ENCODE measurements at places on chromosomes 7 and 10.

GRCh38 chr10:107437921-107438320, 273.4 kb upstream of the SORCS1 start:
- no peak for DNase-seq

- DNase-seq, result no peak
These were observed 18.2 kb downstream of the NT5C3A start for GRCh38 chr7:33044401-33044718.

DNA sequence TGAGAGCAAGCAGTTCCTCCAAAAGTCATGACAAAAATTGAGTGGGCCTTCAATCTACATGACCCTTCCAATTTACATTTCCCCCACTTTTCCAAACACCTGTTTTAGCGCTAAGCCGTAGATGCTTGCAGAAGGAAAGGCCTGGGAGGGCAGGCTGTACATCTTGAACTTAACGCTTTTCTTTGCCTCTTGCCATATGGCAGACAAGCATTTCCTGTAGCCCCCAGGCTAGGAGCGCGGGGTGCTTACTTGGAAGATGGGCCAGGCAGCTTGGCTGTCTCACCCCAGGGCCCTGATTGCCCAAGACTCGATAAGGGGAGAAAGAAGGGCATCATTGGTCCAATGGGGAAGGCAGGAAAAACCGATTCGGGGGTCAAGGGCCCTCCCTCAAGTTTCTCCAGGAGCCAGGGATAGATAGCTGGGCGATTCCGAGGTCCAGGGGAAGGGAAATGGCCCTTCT, 1.8 kb downstream of the HOXA10 start:
- DNase-seq, result no peak

DNA sequence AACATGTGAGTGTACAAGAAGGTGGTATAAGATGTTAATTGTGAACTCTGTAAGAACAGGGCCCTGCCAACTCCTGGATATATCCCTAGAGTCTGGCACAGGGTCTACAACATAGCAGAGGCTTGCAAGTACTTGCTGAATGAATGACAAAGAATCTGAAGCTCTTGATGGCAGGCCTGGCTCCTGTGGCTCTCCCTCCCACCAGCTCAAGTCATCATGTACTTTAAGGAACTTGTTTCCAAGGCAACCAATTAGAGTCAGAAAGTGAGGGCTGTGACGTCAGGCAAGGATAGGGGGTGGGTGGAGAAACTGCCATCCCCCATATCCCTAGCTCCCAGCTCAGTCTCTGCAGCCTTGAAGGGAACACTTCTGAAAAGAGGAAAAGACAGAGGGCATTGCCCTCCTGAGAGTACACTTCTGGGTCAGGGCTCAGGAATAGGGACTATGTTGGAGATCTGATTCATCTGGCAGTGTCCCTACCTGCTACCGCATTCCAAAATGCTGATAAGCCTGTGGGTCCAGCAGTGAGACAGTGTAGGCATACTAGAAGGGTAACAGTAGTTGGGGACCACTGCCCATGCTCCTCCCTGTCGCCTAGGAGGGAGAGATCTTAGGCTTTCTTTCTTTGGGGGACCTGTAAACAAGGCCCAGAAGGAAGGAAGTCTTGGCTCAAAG, 34.6 kb upstream of the BTRC start:
- DNase-seq, result peak; percentile 7

DNA sequence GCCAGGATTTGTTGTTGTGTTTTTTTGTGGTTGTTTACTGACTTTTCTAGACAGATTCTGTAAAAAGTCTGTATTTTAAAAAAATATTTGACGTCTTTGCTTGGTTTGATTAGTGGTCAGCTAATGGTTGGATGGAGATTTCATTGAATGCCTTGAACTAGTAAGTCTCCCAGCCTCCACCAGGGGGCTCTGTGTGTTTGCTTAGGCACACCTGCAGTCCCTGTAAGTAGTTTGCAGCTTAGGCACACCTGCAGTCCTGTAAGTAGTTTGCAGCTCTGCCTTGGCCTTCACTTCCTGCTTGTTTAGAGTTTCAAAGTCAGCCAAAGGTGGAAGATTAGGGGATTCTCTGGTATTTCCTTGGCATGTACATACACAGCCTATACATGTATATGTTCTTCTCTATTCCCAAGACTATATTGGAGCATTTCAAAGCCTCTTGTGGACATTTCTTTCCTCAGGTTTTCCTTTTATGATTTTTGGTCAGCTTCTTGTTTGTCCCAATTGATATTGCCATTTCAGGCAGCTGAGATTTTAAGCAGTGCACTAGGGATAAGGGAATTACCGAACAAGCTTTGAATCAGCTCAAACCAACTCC, 101.6 kb downstream of the CCSER2 start:
- peak; percentile 26 for DNase-seq

DNA sequence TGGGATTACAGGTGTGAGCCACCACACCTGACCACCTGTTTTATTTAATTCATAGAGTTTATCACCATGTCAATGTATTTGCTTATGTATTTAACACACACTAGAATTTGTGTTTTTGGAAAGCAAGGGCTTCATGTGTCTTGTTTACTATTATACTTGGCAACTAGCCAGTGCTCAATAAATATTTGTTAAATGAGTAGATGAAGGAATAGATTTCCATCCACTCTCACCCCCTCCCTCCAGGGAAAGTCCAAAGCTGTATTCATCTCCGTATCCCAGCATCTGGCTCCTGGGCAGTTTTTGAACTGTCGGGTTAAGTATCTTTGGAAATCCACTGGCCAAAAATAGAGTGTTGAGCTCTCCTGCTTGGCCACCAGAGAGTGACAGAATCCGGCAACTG, 4.6 kb upstream of the RADIL start:
- no peak for DNase-seq

- DNase-seq, result no peak
These were observed 157.6 kb upstream of the SEMA3E start for GRCh38 chr7:83806538-83806937.

DNA sequence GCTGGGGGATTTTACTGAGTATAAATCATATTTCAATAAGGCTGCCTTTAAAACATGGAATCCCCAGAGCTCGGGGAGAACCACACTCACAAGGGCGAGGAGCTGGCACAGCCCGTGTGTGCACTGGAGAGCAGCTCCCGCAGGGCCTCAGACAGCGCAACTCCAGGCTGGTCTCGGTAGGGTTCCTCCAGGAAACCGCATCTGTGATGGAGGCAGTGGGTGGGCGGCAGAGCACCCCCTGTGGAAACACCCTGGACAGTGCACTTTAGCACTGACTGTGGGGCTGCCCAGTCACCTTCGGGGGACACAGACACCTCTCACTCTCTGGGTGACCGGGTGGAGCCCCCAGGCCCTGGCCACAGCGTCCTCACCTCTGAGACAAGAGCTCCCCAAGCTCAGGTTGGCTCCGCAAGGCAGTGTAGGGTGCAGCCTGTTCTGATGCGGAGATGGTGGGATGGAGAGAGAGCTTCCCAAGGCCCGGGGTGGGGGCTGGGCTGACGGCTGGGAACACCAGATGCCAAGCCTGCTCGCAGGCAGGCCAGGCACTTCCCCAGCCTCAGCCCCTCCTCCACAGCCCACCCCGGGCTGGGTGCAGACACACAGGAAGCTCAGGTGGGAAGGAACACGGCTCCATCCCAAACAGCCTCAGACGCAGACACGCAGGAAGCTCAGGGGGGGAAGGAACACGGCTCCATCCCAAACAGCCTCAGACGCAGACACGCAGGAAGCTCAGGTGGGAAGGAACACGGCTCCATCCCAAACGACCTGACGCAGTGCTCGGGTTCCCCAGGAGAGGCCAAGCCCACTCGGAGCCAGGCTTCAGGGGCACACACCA, 224.4 kb downstream of the MAD1L1 start:
- no peak for DNase-seq

DNA sequence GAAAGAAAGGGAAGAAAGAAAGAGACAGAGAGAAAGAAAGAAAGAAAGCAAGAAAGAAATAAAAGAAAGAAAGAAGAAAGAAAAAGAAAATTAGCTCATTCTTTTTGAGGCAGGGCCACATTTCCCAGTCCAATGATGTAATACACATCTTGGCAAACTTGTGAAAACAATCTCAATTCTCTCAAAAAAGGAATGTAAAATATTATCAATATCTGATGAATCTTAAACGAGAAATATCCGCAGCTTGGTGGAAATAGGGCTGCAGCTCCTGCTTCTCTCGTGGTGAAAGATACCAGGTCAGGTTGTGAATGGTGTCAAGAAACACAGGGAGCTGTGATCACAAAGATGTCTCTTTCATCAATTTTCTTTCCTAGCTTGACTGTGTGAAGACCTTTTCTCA, 739.6 kb upstream of the NRP1 start:
- no peak for DNase-seq

DNA sequence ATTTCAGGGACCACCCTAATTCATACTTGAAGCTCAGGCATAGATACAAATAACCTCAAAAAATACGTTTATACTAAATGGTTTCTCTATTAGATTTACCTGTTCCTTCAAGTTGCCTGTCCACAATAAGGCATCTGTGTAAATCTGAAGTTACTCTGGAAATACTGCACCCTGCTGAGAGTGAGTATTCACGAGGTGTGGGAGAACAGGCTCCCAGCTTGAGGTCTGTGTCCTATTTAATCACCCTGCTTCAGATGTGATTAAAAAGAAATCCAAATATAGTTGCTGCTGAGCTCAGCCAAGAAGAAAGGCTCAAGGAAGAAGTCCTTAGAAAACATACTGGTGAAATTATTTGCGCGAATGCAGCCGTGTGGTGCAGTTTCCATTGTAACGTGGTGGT, 136.8 kb downstream of the KLF6 start:
- DNase-seq, result no peak

- no peak for DNase-seq
These were observed 332.5 kb upstream of the SORCS1 start for GRCh38 chr10:107497024-107497423.

DNA sequence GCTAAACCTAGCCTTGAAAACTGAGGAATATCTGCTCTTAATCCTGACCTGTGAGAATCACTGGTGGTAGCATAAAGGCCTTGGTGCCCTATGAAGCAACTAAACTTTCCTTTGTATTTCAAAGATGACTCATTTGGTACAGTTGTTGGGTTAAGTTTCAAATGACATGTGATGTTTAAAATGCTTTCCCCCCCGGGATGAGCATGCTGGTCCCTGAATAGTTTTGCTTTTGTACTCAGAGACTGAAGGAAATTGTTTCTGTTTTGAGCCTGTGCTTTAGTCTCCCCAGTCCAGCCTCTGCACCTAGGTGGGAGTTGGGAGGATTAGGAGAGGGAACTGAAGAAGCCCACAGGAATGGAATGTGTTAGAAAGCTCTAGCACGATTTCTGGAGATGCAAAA, 258.9 kb upstream of the NPY start:
- DNase-seq, result peak; percentile 56

GRCh38 chr7:47543714-47544113, 38.2 kb downstream of the TNS3 start:
- DNase-seq, result no peak

DNA sequence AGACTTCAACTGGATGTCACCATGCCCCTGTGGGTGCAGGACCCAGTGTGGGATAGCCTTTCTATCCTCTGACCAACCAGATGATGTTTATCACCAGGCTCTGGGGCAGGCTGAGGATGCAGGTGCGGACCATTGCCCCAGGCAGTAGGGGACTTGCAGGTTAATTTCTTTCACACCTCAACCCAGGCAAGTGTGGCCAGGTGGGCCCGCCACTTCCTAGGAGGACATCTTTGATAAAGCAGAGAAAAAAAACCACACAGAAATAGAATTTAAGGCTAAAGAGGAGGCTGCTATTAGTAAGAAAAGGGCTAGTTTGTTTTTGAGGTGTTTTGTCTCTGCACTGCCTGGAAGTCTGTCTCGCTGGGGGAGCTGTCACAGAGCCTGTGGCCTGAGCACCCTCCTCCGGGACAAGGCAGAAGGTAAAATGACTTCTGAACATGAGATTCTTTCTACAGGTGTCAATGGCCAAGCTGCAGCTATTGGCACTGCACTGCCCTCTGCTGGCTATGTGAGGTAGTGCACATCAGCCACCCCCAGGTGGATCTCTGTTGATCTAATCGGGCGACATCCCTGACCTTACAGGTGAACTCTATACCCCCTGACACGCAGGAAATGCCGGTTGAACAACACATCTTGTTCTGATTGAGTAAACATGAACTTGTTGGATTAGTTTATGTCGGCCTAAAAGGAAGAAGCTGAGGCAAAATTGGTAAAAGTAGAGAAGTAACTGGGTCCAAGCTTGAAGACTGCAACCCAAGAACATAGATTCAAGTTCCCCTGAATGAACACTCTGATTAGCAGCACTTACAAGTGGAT, 21.0 kb downstream of the UPP1 start:
- peak; percentile 36 for DNase-seq

GRCh38 chr10:86387178-86387794, 20.7 kb upstream of the GRID1 start:
- DNase-seq, result no peak

DNA sequence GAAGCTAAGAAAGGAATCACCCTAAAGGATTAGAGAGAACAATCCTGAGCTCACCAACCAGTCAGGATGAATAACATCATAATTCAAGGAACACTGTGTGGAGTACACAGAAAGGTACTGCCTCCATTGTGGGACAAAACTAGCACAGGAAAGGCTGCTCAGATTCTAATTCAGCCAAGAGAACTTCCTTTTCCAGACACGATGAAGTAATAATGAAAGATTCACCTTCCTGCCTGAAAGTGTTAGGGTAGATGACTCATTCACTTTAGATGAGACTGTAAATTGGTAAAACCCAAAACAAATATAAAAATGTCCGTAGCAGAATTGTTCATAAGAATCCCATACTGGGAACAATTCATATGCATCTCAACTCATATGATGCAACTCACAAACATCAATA, 167.2 kb downstream of the CDC14C start:
- no peak for DNase-seq

DNA sequence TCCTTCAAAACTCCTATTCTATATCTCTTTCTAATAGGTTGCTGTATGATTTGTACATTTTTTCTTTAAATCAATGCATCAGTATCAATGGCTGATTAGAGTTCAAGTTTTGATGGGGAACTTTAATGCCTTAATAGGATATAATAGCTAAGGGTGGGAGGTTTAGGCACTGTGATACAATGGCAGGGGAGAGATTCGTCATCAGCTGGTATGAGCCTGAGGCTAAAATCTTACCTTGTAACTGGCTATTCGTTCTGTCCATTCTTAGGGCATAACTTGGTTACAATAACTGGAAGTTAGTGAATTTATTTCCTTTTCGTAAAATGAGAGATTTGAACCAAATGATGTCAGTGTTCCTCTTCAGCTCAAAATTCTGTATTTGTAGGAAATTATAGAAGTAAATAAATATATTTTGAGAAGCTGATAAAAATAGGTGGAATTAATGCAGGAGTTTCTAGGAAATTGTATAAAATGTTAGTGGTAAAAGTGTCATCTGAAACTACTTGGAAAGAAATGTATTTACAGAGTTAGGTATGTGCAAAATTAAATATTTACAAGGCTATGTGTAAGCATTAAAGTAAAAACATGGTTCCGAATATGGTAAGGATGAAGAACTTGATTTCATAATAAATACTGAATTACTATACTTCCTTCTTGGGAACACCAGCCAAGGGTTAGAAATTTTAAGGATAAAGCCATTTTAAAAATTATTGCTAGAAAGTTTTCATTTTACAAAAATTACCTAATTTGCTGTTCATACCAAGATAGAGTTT, 27.5 kb upstream of the NAMPT start:
- DNase-seq, result no peak

Measured in fibroblast of skin of back (primary cell).